Activated naive CD4-positive, alpha-beta T cell treated with Interleukin-2 at 50 U/mL for 16 hours (primary cell): ENCODE measurements at places on chromosomes 11 and 22.

DNA sequence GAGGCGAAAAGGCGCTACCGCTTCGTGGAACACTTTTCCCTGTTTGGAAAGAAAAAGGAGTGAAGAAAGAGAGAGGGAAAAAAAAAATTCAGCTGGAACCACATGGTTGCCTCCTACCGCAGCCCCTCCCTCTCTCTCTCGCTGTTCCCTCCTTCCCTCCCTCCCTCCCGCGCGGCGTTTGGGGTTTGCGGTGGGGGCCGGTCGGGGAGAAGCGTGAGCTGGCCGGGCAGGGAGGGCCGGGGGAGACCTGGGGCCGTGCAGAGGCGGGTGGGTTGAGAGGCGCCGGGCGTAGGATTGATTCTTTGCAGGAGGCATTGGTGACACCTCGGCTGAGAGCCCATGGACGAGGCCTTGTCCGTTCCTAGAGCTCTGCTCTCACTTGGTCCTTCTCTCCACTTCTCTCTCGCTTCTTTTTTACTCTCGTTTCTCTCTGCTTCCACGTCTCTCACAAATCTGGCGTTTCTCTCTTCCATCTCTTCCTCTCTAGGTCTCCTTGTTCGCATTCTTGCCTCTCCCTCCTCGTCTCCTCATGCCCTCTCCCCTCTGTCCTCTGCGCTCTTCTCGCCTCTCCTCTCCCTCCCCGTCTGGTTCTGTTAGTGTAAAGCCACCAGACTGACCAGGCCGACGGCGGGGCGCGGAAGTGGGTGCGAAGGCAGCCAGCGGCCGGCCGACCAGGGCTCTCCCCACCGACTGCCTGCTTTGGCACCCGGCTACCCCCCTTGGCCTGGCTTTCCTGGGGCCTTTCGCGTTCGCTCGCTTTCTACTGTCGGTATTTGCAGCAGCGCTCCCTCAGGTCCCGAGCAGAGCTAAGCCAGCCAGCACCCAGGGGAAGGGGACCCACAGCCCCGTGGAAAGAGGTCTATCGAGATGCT is at the start of gene CLMP:
TSS of gene CLMP (minus strand) at position 61 of the 872 bp plus-strand sequence. CDS start 308 bp downstream, outside the sequence.
- DNase-seq, result peak; percentile 14

DNA sequence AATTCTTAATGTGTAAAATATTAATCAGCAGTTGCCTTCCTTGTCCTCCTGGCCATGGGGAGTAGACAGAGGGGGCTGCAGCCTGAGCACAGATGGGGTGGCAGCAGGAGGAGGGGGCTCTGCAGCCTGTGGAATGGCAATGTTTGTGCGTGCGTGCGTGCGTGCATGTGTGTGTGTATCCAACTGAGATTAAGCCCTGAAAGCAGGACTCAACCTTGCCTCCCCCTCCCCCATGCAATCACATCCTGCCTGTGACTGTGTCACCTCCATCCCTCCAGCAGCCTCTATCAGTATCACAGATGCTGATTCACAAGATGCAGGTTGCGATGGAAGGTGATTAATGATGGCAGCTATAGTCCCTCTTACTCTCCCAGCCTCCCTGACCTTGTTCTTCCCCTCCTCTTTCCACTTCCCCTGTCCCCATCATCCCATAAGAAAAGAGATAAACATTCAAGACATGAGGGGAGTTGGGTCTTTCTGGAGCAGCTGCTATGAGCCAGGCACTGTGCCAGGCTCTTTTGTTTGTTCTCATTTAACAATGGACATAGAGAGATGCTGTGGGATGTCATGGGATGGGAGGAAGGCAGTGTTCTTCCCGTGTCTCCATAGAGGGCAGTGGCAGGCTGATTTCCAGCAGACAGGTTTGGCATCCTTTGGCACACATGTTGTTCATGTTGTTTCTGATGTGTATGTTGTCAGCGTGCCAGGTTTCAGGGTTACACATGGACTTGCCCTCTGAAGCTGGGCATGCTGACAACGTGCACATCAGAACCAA is 43.8 kb upstream of the NECTIN1 start:
- no peak for DNase-seq

- DNase-seq, result no peak
These were observed 6.8 kb upstream of the CTR9 start for GRCh38 chr11:10744206-10744605.

DNA sequence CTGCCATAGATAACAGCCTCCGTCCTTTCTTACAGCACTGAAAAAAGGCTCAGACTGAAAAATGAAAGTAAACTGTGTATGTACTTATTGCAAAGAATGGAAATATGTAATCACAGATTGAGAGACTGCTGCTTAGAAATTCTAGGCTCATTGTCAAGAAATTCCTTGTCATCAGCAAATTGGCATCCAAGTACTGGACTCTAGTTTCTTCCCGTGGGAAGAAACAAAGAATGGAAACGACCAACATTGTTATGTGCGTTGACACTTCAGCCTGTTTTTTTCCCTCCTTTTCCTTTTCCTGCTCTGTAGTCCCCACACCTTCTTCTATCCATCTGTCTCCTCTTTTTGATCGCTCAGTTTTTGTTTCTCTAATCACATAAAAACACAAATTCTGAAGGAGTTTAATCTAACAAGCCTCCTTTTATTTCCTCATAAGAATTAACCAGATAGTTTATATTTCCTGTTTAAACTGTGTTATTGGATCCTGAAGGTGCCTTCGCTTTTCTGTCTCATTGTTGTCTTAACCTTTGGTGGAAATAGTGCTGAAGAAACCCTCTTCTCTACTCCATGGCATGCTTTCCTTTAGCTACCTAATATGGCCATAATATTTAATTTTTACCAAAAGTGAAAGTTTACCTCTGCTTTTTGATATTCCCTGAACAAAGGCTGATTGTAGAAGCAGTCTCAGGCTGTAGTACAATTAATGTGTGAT is 20.0 kb upstream of the CASP12 start:
- no peak for DNase-seq

DNA sequence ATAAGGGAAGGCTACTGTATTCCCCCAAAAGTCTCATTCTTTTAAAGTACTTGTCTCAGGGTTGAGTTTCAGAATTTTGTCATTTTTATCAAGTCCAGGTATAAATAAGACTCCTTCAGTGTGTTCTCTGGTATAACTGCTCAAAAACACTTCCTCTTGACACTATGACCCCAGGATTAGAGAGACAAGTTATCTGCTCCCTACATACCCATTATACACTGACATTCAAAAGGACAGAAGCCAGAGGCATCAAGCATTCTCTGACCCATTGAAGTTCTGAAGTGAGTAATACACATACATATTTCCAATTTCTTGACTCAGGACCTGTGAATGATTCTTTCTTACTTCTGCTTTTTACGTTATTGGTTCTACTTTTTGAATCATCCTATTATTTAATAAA is 447.8 kb upstream of the CNTN5 start:
- DNase-seq, result no peak

- no peak for DNase-seq
These were observed 5.7 kb downstream of the TMPRSS6 start for GRCh38 chr22:37103656-37104452.

- DNase-seq, result no peak
These were observed 951.6 kb downstream of the DLG2 start for GRCh38 chr11:84675396-84676025.
